ENCODE measurements at places on chromosomes 3 and 15.
A peak's percentile ranks its signal among the peaks of the same experiment; 100 is the strongest.

DNA sequence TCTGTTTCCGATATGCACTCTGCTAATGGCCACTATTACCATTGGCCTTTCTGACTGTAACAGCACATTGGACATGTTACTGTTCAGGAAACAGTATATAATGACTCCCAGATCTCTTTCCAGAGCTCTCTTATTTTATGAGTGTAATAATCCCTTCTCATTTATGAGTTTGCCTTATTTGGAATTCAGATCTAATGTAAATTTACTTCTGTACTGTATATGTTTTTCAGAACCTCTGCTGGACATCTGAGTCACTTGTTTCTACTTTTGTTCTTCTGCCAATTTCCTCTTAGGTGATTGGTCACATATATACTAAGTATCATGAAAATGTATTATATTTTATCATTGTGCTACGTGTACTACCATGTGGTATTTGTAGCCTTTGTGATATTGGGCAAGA is 30.5 kb downstream of the RSRC1 start:
- DNase-seq = no peak

DNA sequence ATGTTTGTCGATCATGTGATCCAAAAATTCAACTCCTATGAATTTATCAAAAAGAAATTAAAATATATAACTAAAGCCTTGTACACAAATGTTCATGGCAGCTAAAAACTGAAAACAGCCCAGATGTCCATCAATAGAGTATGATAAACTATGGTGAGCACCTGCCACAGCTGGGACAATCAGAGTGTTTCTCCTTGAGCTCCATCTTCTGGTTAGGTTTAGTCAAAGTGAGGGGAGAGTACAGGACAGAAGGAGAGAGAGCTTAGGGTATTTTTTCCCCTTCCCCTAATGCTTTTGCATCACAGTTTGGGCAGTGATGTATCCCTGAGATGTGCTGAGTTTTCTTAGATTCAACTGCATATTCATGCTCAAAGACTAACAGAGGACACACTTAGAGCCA is 65.5 kb downstream of the FSIP1 start:
- no peak for DNase-seq

DNA sequence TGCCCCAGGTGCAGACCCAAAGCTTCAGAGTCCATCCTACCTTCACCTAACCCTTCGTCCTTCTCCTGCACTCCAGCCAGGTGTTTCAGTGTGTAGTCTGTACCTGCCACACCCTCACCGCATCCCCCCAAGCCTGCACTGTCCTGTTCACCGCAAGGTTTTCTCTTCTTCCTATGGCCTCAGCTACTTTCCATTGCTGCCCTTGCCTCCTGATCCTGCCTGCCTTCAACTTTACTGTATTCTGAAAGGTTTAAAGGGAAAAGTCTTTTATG is 9.3 kb downstream of the GPR160 start:
- DNase-seq = no peak

DNA sequence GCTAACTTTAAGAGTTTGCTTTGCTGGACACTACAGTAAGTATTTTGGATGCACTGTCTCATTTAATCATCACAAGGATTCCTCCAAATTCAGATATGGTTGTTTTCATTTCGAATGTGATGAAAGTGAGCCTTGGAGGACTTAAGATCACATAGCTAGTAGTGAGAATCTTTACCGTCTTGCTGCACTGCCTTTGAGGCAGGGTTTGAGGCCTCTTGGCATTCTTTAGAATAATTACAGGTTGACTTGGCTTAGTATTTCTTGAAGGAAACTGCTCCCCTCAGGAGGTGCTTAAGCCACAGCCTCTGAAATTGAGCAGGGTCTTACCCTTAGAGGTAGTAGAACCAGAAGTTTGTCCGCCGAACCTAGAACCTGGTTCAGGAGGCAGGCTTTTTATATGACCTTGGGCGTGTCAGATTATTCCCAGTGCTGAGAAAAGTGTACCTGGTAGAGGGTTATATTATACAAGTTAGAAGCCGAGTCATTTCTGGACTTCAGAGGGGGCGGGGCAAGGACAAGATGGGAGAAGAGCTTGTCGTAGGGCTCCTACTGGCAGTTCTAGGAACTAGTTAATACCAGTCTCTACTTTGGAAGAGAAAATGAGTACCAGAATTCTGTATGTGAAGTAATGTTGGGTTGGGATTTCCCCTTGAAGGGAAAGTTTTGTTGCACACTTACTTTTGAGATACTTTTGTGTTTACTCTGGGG is 1.1 kb downstream of the TFG start:
- DNase-seq = peak; percentile 23

DNA sequence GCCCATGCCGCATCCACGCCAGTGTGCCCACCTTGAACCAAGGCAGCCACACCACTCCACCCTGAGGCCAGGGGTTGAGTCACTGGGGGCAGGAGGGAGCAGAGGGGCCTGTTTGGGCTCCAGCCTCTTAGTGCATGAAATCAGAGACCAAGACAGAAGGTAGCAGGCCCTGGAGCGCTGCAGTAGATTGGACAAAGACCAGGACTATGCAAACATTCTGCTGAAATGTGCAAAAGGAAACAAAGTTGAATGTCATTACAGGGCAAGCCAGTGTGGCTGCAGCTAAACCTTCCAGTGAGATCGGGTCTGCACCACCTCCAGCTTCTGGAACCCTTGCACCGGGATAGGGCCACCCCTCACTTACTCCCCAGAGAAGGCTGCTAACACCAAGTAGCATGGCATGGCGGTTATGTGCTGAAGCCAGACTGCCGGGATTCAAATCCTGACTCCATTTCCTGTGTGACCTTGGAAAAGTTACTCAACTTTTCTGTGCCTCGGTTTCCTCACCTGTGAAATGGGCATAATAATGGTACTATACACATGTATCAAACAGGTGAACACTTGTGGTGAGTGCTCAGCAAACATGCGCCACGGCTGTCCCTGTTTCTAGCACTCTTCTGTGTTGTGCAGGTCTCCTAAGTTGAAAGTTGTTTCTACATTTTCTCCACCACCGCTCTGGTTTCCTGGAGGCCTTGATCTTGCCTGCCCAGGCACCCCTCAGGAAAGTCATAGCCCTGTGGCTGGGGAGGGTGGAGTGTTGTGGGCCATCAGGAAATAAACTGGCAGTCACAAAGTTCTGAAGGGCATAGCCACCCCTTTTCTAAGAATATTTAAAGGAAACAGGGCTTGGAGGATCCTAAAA is 25.0 kb upstream of the GP9 start:
- no peak for DNase-seq

DNA sequence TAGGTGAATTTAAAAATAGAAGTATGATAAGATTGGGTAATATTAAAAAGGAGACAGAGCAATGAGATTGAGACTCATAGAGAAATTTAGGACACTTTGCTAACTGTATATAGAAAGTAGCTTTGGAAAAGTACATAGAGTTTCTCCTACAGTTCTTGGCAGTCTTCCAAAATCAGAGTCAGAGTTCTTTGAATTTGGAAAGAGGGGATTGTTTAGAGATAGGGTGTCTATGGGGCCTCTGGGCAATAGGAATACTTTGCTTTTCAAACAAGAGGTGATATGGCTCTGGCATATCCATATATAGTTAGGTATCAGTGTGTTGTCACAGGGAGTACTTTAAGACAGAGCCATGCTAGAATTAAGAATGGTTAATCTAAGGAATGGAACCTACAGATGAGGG is 477.1 kb upstream of the KCNMB2 start:
- DNase-seq = no peak

DNA sequence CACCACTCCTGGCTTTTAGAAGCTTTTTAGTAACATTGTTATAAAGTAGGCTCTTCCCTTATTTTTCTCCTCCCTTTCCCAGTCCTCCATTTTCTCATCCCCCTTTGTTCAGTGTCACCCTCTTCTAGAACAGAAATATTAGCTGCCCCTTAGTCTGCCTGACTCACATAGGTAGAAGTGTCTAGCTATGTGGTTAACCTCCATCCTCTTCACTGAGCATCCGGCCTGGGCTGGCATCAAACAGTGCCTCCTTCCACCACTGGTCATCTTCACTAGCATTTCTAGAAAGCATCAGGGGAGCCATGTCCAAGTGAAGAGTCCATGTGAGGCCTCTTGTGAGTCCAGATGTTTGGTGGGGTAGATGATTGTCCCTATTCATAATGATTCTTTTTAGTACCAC is 70.0 kb upstream of the SKOR1 start:
- no peak for DNase-seq

DNA sequence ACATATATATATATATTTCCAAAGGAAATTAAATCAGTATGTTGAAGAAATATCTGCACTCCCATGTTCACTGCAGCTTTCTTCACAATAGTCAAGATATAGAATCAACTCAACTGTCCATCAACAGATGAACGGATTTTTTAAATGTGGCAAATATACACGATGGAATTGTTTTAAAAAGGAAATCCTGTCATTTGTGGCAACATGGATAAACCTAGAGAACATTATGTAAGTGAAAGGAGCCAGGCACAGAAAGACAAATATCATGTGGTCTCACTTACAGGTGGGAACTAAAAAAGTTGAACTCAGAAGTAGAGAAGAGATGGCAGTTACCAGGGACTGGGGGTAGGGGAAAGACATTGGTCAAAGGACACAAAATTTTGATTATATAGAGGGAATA is 253.7 kb downstream of the ULK4 start:
- DNase-seq = no peak

DNA sequence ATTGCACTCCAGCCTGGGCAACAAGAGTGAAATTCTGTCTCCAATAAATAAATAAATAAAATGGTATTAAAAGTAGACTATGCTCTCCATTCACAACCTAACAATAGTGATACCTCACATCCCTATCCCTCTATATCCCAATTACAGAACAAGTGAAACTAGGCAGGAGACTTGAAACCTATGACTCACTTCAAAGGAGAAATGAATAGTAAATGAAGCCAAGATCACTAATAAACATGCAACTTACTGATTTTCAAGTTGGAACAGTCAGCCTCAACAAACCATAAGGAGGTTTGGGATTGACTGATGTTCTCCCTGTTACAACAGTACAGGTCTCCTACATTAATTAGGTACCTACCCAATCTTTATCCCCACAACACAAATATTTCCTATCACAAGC is 103.4 kb downstream of the GSK3B start:
- no peak for DNase-seq

All from stimulated activated naive CD4-positive, alpha-beta T cell (primary cell).